SK-N-SH (cell line): ENCODE measurements at places on chromosomes 6 and 20. TPM values are rescaled to one million over a fixed set of nuclear protein-coding genes. Genes with fewer than 3 reads are reported as not detected.

TGM3 gene
- not detected in 2 replicates for polyA plus RNA-seq

CST7 gene
- polyA plus RNA-seq = 0.07 and 0.08 TPM in 2 replicates

RALGAPB gene
- 10.8 and 14.7 TPM in 2 replicates for polyA plus RNA-seq

RIMS4 gene
- 0.13 and 0.44 TPM in 2 replicates for polyA plus RNA-seq

SIRPD gene
- not detected in 2 replicates for polyA plus RNA-seq

TBPL1 gene
- polyA plus RNA-seq = 16.3 and 22.4 TPM in 2 replicates

SLC16A10 gene
- 0.08 and 0.12 TPM in 2 replicates for polyA plus RNA-seq

MAS1 gene
- polyA plus RNA-seq = not detected in 2 replicates

FNDC11 gene
- 4.5 and 5.5 TPM in 2 replicates for polyA plus RNA-seq

CNBD2 gene
- 5.6 and 6.6 TPM in 2 replicates for polyA plus RNA-seq

TFAP2A gene
- polyA plus RNA-seq = 0.02 and 0.07 TPM in 2 replicates

HLA-G gene
- not detected in 2 replicates for polyA plus RNA-seq

PDYN gene
- polyA plus RNA-seq = not detected in 2 replicates

OR2H1 gene
- polyA plus RNA-seq = not detected in 2 replicates

OR12D3 gene
- not detected in 2 replicates for polyA plus RNA-seq

CST5 gene
- not detected in 2 replicates for polyA plus RNA-seq

ECT2L gene
- 0.02 TPM in 1 of 2 replicates, not detected in the other for polyA plus RNA-seq

ITPA gene
- 66.7 and 67.7 TPM in 2 replicates for polyA plus RNA-seq

FOXC1 gene
- 3.6 and 4.3 TPM in 2 replicates for polyA plus RNA-seq

ZC2HC1B gene
- polyA plus RNA-seq = not detected in 2 replicates

DDO gene
- 0.79 and 1.3 TPM in 2 replicates for polyA plus RNA-seq

MDC1 gene
- polyA plus RNA-seq = 5.9 and 10.4 TPM in 2 replicates

OPRL1 gene
- 1.7 and 1.8 TPM in 2 replicates for polyA plus RNA-seq

HELZ2 gene
- 5.5 and 7.6 TPM in 2 replicates for polyA plus RNA-seq

GSTA2 gene
- polyA plus RNA-seq = not detected in 2 replicates

MOCS1 gene
- polyA plus RNA-seq = 4.2 and 4.9 TPM in 2 replicates
